SK-N-MC (cell line): ENCODE measurements at places on chromosomes 2 and 18.

DNA sequence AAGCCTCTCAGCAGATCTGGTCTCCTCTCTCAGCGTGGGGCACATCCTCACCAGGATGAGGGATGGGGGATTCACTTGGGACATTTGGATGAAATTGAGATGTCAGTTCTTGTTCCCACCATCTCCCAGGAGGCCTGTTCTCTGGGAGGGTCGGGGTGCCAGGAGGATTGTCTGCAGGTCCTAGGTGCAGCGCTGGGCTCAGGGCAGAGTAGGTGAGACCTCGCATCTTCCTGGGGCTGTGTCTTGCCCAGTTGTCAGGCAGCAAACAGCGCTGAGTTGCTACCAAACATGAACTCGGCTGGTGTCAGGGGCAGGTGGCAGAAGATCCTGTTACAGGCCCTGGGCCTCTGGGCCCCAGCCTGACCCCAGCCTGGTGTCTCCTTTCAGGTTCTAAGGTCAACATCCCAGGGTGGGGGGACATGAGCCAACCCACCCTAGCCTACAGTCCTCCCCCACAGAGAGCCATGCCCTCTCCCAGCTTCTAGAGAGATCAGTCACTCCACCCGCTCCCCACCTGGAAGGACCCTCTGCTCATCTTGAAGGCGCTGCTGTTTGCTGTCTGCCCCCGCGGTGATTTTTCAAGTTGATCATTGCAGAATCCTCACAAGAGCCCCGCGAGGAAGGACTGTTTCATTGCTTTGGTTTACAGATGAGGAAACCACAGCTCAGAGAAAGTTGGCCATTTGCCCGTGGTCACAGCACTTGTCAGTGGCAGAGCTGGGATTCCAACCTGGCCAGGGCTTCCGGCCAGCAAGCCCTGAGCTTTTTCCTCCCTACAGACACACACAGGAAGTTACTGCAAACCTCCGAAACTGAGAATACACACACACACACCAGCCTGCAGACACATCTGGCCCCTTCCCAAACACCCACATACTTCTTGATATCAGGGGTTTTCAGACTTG, 83.9 kb downstream of the STPG4 start:
- DNase-seq: no peak

DNA sequence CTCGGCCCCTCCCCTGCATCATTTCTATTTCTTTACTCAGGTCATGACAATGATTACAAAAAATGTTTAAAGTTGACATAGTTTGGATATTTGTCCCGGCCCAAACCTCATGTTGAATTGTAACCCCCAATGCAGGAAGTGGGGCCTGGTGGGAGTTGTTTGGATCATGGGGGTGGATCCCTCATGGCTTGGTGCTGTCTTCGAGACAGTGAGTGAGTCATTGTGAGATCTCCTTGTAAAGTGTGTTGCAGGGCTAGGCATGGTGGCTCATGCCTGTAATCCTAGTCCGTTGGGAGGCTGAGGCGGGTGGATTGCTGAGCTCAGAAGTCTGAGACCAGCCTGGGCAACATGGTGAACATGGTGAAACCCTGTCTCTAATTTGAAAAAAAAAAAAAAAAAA, 9.2 kb upstream of the MAP4K4 start:
- DNase-seq: no peak

- no peak for DNase-seq
Observed at GRCh38 chr2:61789807-61790602, 63.9 kb downstream of the FAM161A start.

- no peak for DNase-seq
Observed at GRCh38 chr2:108591163-108591562, 56.9 kb downstream of the LIMS1 start.

DNA sequence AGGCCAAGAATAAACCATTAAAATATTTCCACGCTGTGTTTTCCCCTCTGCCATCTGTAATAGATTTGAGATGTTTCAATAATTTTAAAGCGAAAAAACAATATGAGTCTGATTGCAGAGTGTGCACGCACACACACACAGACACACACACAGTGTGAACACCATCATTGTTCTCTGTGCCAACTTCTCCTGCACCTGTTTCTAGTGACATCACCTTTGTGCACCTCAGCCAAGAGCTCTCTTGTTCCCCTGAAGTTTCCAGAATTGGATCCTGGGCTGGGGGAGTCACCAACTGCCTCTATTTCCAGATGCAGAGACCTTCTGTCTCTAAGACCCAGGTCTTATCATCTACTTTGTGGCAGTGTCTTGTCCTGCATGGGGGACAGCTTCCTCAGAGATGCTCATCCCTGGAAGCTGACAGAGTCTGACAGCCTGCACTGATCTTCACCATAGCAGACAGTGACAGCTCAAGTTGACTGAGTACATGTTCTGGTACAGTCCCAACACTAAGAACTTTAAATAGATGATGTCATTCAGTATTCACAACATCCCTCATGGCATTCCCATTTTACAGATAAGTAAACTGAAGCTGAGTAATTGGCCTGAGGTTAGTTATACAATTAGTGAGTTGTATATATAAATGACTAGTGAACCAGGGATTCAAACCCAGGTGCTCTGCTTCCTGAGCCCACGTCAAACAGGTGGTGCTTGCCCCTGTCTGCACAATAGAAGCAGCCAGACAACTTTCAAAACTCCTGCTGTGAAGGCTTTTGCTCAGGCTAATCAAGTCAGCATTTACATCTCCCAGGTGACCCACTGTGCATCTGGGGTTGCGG, 39.4 kb downstream of the ACOXL start:
- no peak for DNase-seq

DNA sequence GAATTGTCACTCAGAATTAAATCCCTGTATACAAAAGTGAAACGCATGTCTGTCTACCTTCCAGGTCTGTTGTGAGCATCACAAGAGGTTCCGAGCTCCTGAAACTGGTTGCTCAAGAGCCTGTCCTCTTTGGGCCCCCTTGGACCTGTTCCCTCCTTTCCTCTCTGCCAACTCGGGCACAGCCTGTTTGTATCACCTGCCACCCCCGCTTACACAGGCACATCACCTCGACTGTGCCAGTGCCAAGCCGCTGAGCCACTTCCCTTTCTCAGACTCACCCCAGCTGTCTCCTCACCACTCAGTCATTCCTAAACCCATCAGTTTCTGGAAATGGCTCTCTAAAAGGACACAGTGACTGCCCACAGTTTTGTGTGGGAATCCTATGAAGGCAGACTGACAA, 3.1 kb downstream of the EFR3B start:
- DNase-seq: no peak

DNA sequence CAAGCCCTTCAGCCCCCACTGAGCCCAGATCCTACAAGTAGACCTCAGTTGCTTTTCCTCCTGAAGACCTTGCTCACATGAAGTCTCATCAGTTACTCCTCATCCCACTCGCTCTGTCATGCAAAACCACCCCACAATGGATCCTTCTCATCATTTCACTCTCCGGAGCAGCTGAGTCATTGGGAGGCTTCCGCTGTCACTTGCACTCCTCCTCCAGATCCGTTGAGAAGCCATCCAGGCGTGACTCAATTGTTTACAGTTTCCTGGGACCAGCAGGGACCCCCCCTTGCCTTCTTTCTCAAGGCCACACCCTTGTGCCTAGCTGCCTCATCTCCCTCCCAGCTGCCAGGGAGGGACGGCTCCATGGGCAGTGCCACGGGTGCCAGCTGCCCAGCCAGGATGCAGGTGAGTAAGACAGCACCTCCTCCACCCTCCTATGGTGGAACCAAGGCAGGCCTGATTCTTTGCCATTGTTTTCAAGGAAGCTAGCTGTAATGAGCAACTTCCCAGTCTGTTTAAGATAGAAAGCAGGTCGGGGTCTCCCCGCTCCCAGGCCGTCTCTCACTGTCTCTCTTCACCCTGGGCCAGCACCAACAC, 16.3 kb downstream of the GPR55 start:
- DNase-seq: no peak
